Hepatocyte (in vitro differentiated cells): ENCODE measurements at places on chromosomes 2 and 18. TPM values are rescaled to one million over a fixed set of nuclear protein-coding genes. Genes with fewer than 3 reads are reported as not detected.

STRN gene
- polyA plus RNA-seq, result 4.4 TPM in 2 replicates

LYG1 gene
- 1.9 and 2.4 TPM in 2 replicates for polyA plus RNA-seq

DNA sequence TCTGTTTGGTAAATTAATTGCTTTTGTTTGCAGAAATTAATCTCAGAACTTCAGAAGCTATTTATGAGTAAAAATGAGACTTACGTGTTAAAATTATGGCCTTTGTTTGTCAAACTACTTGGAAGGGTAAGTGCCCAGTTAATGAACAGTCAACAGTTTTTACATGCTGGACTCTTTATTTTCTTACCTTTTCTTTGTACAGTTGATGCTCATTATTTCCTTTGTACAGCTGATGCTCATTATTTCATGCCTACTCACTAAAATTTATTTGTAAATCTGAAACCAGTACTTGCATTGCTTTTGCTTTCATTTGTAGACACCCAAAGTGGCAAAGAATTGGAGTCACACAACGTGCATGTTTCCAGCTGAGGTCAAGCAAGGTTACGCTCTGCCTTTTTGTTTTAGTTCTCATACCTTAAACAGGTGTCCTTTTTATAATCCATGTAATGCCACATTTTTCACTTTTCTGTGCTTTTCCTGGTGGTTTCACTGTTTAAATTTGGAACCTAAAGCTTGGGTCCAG is 13.3 kb downstream of the RIF1 start:
- no peak for DNase-seq

DNA sequence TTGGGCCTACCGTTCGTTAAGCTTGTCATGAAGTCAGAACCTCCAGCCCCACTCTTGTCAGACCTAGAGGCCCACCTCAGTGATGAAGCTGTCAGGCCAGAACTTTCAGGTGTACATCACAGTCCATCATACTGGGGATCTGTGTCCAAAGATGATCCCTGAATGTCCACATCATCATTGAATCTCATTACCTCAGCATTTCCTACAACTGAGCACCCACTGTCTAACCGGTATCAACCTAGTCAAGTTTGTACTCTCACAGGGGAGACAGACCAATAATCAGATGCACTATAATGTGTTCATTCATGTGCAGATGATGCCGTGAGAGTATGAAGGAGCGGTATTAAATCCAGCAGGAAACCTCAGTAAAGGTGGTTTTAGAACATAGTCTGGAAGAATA is 36.3 kb upstream of the EHBP1 start:
- DNase-seq, result no peak

GRCh38 chr2:28326469-28326805 is 66.2 kb upstream of the FOSL2 start:
- no peak for DNase-seq

- DNase-seq, result no peak
These were observed 1783.9 kb downstream of the SUCLG1 start for GRCh38 chr2:82675186-82675585.

DNA sequence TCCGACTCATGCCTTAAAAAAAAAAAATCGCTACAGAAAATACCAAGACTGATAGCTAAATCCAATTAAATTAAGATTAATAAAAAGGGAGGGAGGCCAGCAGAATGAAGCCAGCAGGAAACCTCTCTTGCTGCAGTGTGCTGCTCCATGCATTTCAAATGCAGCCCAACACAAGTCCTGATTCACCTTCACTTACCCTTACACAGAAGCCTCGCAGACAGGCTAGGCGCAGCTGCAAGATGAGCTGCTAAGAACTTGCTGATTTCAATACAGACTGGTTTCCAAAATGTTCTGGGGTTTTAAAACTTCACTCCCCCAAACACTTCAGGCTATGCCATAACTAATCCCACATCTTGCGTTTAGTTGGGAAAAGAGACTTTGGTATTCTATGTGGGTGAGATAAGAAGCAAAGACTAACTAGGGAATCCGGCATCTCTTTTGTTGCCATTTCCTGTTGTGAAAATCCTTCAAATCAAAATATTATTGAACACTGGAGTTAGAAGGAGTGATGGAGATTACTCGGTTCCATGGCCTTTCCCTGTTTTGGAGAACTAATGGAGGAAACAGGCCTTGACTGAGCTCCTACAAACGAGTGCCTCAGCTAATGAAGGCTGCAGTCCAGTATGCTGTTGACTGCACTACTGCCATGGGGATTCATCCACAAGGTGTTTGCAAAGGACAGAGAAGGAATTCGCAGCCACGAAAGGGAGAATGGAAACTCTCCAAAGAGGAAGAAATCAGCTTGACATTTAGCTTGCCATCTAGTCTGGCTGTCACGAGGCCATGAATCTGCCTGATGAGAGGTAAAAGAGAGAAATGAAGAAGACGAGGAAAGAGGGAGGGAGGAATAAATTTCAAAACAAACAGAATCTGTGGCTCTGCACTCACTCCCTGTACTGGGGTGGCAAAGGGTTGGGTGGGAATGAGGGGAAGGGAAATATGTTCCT is 67.3 kb downstream of the CLHC1 start:
- no peak for DNase-seq
